ENCODE measurements at places on chromosomes 1 and 21. TPM values are rescaled to one million over a fixed set of nuclear protein-coding genes. Genes with fewer than 3 reads are reported as not detected.

The MTMR11 gene
- 26.7 TPM for total RNA-seq

The OR2T33 gene
- not detected for total RNA-seq

The ANKRD65 gene
- total RNA-seq = 0.85 TPM

The OR2G2 gene
- not detected for total RNA-seq

The PDPN gene
- 1.2 TPM for total RNA-seq

The LTN1 gene
- 24.9 TPM for total RNA-seq
